ENCODE measurements at places on chromosomes 6 and 20.

DNA sequence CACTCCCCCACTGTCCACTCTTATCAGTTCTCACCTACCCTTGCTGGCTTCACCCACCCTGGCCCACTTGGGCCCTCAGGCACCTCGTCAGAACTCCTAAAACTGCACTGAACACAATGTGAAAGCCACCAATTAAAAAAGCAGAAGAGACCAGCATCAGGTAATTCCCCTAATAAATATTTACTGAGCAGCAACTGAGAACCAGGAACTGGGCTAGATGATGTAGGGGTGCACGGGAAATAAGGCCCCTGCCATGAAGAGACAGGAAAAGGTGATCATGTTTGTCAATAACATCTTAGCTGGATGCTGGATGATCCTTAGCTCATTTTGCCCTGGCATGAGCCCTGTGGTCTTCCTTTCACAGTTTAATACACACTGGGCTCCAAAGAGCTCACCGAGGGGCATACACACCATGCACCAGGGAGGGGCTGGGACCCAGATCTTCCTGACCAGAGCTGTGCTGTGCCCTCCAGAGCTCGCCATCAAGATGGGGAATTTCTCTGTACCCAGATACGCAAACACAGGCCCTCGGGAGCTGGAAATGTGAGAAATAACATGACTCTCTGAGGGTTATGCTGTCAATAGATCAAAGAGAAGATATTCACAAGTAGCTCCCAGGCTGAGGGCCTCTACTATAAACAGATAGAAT is 113.6 kb upstream of the SLC22A16 start:
- DNase-seq, result no peak

GRCh38 chr6:132214716-132215115 is 186.6 kb downstream of the MOXD1 start:
- no peak for DNase-seq

DNA sequence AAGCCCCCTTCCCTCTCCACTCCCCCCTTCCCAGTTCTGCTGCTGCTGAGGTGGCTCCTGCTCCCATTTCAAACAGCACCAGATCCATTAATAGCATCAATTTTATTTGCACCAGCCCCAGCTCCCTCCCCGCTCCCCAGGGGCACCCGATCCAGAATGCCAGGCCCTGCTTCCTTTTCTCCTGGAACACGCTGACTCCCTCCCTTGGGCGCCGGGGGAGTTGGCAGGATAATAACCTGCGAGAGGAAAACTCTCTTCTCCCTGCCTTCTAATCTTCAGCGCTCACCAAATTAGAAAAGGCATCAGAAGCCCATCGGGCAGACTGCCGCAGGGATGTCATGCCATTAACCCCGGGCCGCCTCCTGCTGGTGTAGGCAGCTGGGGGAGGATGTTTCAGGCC is 77.8 kb downstream of the NCR2 start:
- no peak for DNase-seq

GRCh38 chr6:142395266-142395665 is 93.5 kb downstream of the ADGRG6 start:
- no peak for DNase-seq

GRCh38 chr6:115729036-115729435 is 331.7 kb downstream of the FRK start:
- no peak for DNase-seq

DNA sequence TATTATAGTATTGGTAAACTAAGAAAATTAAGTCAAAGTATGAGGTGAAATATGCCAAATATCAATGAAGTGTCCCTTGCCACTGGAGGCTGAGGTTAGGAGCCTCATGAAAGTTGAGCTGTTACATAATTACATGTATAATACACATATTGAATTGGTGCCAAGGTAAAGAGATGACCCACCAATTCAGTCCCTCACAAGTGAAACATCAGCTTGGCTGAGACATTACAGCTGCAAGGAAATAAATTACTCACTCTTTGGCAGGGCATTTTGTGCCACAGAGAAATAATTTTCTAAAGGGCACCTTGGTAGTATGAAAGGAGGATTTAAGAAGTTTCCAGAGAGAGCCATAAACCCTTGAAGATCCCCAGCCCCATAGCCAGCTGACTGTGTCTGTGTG is 127.4 kb downstream of the ADGRG6 start:
- no peak for DNase-seq

Measured in NCI-H2081 treated with DMSO at 0.1 percent for 48 hours (cell line).